ENCODE measurements at places on chromosomes 16 and 17. TPM values are rescaled to one million over a fixed set of nuclear protein-coding genes. Genes with fewer than 3 reads are reported as not detected.

The CES1 gene
- total RNA-seq = 20.2 TPM

The ERN2 gene
- total RNA-seq = 0.49 TPM

The SALL1 gene
- 0.15 TPM for total RNA-seq

The MFAP4 gene
- 24.1 TPM for total RNA-seq

The KRTAP9-2 gene
- total RNA-seq = not detected

The TAT gene
- 0.11 TPM for total RNA-seq

The NR1D1 gene
- 64.0 TPM for total RNA-seq

The C16orf92 gene
- total RNA-seq = not detected

The FNDC8 gene
- not detected for total RNA-seq

The ACAP1 gene
- total RNA-seq = 54.7 TPM

The SRP68 gene
- 70.8 TPM for total RNA-seq

The EFTUD2 gene
- total RNA-seq = 51.2 TPM

The ATPAF2 gene
- total RNA-seq = 41.9 TPM

The C16orf86 gene
- 17.9 TPM for total RNA-seq

The FOXN1 gene
- total RNA-seq = not detected

The CCL3 gene
- 4.8 TPM for total RNA-seq

The TBX6 gene
- 2.0 TPM for total RNA-seq

The FADS6 gene
- total RNA-seq = 10.4 TPM

The GRB7 gene
- total RNA-seq = 0.11 TPM

The ABCA3 gene
- total RNA-seq = 3.3 TPM

The RND2 gene
- 4.0 TPM for total RNA-seq

The TNFRSF13B gene
- total RNA-seq = not detected

The GP1BA gene
- total RNA-seq = not detected

The ZNF200 gene
- 4.4 TPM for total RNA-seq

The ODF4 gene
- not detected for total RNA-seq

The TBC1D3 gene
- total RNA-seq = not detected

The OTOP3 gene
- not detected for total RNA-seq

The CCL5 gene
- total RNA-seq = 3.1 TPM

Data from adrenal gland (tissue), 19 donors.